ENCODE measurements at places on chromosomes 6 and 20.

DNA sequence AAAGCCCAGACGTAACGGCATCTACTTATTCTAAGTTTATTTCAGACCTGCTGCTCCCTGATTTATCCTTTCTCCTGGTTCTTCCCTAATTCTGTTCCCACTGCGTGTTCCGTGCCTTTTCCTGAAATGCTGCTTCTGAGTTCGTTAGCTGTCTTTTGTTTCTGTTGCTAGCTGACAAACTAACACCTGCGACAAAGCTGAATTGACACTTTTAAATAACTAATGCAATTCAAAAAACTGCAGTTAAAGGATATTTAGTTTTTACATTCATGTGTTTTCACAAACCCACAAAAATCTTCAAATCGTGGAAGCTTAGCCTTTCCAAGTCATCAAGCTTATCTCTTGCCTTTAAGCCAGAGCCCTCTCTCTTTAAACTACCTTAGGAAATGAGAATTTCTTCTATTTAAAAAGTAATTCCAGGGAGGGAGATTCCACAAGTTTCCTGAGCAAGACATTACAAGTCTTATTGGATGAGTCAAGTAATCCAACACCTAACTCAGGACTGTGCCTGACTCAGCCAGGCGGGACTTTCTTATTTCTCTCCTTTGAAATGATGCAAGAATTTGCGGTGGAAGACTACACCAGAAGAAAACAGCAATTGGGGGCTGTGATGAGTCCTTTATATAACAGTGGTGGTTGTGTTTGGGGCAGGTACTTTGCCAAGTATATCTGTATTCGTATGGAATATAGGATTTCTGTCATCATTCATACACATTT is 6.3 kb downstream of the ADTRP start:
- peaks cover 37% of the 10 kb centered on the region for H3K4me1 ChIP-seq
- H3K36me3 ChIP-seq = no peaks in the 10 kb centered on the region
- peak overlapping the region; percentile 92 for H3K27ac ChIP-seq
- no peak overlapping the region for H3K4me3 ChIP-seq

DNA sequence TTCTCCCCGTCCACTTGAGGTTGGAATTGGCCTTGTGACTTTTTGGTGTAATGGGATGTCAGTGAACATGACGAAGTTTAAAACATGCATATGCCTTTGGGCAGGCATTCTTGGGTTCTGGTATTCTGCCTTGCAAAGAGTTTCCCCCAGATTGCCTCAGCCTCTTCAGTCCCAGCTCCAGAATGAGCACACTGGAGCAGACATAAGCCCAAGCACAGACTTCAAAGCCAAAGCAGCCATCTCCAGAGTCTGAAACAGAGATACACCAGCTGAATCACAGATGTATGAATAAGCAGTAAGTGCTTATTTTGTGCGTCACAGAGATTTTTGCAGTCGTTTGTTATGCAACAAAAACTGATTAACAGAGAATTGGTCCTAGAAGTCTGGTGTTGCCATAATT is 546.0 kb downstream of the FRK start:
- H3K4me3 ChIP-seq = no peak overlapping the region
- H3K4me1 ChIP-seq = no peaks in the 10 kb centered on the region
- no peaks in the 10 kb centered on the region for H3K27me3 ChIP-seq
- no peaks in the 10 kb centered on the region for H3K36me3 ChIP-seq
- no peak overlapping the region for H3K27ac ChIP-seq
- DNase-seq = no peak

DNA sequence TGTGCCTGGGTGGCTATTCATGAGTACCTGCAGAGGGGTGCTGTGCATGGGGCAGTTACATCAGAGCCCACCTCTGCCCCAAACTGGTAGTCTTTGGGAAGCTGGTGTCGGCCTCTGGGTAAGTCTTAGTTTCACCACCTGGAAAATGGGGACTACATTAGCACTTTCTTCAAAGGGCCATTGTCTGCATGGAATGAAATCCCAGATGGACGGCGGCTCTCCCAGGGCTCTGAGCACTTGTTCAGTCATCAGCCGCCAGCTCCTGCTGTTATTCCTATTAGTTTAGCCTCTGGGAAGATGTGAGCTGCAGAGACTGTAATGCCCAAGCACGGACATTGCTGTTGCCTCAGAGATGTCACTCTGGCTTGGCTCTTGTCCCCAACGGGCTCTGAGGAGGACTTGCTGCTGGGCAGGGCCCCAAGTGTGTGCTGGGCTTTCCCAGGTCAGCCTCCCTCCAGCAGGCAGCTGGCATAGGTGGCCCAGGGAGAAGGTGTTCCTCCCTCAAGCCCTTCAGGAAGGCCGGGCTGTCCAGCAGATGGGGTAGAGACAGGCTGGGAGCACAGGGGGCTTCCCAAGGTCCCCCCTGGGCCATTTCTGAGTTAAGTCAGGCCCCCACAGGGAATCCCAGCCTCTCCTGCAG is 268.3 kb downstream of the TFAP2C start:
- no peaks in the 10 kb centered on the region for H3K4me1 ChIP-seq
- no peak for DNase-seq
- H3K36me3 ChIP-seq = no peaks in the 10 kb centered on the region
- H3K27ac ChIP-seq = no peak overlapping the region
- H3K27me3 ChIP-seq = no peaks in the 10 kb centered on the region

GRCh38 chr20:9027626-9028025 is 41.3 kb upstream of the PLCB4 start:
- DNase-seq = no peak
- H3K36me3 ChIP-seq = no peaks in the 10 kb centered on the region
- no peaks in the 10 kb centered on the region for H3K4me1 ChIP-seq
- no peaks in the 10 kb centered on the region for H3K27me3 ChIP-seq

- no peaks in the 10 kb centered on the region for H3K36me3 ChIP-seq
- H3K4me1 ChIP-seq = peaks cover 18% of the 10 kb centered on the region
- DNase-seq = no peak
- no peaks in the 10 kb centered on the region for H3K27me3 ChIP-seq
- no peak overlapping the region for H3K27ac ChIP-seq
- H3K4me3 ChIP-seq = no peak overlapping the region
Measured at GRCh38 chr6:117681162-117681741, 6.0 kb downstream of the NUS1 start.

- H3K36me3 ChIP-seq = no peaks in the 10 kb centered on the region
- H3K4me3 ChIP-seq = no peak overlapping the region
Measured at GRCh38 chr6:45626087-45626891, 248.6 kb upstream of the SUPT3H start.

DNA sequence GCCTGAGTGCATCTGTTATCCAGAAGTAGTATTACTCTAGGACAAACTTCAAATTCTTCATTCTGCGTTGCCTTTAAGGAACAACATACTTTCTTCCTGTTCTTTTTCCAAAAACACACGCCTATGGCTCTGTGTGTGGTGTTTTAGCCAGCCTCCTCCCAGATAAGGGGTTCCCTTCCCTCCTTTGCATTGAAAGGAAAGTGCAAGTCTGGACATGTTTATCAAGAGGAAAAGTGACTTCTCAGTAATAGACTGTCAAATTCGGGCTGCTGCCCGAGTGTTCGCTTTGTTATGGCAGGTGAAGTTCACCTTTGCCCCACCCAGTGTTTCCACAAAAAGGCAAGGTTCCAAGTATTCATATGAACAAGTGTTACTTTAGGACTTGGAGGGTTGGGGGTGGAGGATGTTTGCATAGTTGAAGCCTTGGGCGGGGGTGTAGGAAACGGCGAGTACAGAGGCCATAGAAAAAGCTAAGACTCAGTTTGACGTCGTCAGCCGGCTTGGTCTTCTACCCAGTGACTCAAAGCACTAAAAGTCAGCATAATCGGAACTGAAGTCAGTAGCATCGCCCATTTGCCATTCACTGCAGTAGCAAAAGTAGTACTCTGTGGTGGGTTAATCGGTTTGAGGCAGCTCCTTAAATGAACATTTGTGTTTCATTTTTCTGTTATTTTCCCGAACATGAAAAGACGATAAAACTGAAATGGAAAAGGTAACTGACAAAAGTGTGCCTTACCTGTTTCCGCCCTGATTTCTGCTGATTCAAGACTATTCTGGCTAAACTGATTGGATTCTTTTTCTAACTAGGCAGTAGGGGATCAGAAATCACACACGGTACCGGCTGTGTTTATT is 12.5 kb downstream of the PRDM1 start:
- H3K27ac ChIP-seq = peak overlapping the region; percentile 89
- H3K4me3 ChIP-seq = peak overlapping the region; percentile 67
- DNase-seq = no peak
- peaks cover 25% of the 10 kb centered on the region for H3K4me1 ChIP-seq

DNA sequence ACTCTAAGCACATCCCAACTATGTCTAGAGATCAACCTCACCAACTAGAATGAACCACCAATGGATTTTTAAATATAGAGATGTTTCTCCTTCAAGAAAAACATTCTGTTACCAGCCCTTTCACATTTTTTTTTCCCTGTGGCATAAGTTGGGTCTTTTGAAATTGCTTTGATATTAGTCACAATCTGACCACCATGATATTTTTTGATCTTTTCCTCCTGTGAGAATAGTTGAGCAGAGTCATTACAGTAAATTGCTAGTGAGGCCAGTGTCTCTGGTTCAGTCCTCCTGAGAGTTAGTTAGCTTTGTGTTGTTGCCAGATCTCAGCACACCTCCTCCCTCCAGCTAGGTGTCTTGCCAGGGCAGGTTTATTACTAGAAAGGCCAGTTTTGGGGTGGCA is 79.7 kb upstream of the MYLIP start:
- no peak overlapping the region for H3K4me3 ChIP-seq
- no peak for DNase-seq
- H3K27ac ChIP-seq = no peak overlapping the region

- no peak overlapping the region for H3K27ac ChIP-seq
- H3K4me3 ChIP-seq = no peak overlapping the region
- H3K27me3 ChIP-seq = no peaks in the 10 kb centered on the region
- H3K4me1 ChIP-seq = peaks cover 38% of the 10 kb centered on the region
Measured at GRCh38 chr6:17867880-17868279, 119.6 kb downstream of the KIF13A start.

GRCh38 chr6:37435373-37435772 is 2.4 kb downstream of the CMTR1 start:
- H3K27me3 ChIP-seq = no peaks in the 10 kb centered on the region
- H3K27ac ChIP-seq = no peak overlapping the region
- DNase-seq = no peak
- H3K4me1 ChIP-seq = peaks cover 6% of the 10 kb centered on the region

DNA sequence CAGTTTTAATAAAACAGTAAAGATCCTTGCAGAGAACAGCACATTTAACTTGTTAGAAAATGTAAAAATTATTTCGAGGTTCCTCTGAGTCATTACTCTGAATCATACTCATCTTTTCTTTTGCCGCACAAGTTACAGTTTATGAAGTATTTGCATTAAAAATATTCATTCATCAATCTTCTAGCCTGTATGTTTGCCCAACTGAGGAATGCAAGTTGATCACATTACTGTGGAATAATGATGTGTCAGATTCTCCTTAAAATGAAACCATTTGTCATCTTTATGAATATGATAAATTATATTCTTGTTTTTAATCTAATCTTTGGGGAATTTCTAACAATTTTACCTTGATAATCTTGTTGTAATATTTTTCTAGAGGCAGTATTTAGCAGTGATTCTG is 340.4 kb upstream of the OPRM1 start:
- DNase-seq = no peak
- no peaks in the 10 kb centered on the region for H3K4me1 ChIP-seq
- H3K27ac ChIP-seq = no peak overlapping the region
- no peak overlapping the region for H3K4me3 ChIP-seq
- no peaks in the 10 kb centered on the region for H3K27me3 ChIP-seq

GRCh38 chr6:129643968-129644367 is 66.0 kb downstream of the ARHGAP18 start:
- no peaks in the 10 kb centered on the region for H3K36me3 ChIP-seq
- H3K27me3 ChIP-seq = no peaks in the 10 kb centered on the region
- no peak for DNase-seq

All from esophagus squamous epithelium (tissue), 5 donors.